KBM-7 (cell line): ENCODE measurements at places on chromosomes 13 and 19.

- DNase-seq: peak; percentile 76
Measured at GRCh38 chr19:47790398-47790814, 11.9 kb downstream of the SELENOW start.

DNA sequence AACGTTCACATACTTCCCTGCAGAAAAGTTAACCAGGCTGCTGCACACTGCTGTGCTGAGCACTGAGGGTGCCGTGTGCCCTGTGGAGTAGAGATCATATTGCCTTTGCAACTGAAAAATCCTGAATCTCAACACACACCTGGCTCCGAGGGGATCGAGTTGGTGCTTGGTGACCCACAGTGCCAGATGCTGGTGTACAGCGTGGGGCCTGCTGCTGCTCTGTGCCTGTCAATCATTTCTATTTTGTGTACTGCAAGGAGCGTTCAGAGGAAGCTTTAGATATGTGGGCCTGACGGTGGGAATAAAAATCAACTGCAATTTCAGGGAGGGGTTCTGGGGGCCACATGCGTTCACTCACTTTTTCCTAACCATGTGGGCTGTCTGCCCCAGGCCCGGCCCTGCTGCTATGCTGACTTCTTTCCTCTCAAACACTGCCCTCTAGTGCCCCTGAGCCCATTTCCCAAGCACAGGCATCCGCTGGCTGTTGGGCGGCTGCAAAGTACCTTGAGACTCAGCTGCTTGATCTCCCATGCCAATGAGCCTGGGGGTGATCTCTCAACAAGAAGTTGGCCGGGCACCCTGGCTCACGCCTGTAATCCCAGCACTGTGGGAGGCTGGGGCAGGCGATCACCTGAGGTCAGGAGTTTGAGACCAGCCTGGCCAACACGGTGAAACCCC is 9.7 kb upstream of the LENG8 start:
- DNase-seq: peak; percentile 64

DNA sequence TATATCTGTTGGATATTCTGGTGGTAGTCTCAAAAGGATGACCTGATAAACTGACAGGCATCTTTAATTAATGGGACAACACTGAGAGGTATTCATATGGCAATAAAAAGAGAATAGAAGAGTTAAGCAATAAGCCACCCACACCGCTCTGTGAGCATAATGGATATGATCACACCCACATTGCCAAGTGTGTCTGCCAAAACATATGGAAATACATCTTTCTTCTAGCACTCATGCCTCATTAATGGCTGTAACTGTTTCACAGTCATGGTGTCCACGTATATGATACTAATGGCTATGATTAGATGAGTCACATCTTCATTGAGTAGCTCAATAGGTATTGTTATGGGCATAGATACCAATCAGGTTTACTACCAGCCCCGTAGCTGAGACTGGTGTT is 13.1 kb downstream of the IGFL3 start:
- DNase-seq: no peak

- no peak for DNase-seq
Measured at GRCh38 chr19:11437955-11438354, 2.5 kb downstream of the PRKCSH start.

DNA sequence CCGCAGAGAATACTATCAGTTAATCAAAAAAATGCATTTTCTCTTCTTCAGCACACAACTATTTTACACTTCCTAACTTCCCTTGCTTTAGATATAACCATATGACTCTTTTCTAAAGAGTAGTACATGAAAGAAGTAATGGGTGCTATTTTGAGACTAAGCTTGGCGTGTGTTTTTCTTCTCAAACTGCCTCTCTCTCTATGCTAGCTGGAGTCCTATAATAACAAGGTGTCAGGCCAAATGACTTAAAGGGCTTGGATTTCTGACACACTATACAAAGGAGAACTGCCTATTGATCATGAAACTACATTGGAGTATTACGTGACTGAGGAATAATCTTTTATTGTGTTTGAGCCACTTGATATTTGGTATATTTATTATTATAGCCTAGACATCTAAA is 1330.1 kb upstream of the SPRY2 start:
- DNase-seq: no peak
